NCI-H1694 (cell line): ENCODE measurements at places on chromosomes 13 and 19.

GRCh38 chr19:15584541-15585115 is 30.4 kb upstream of the CYP4F8 start:
- DNase-seq, result peak; percentile 13

DNA sequence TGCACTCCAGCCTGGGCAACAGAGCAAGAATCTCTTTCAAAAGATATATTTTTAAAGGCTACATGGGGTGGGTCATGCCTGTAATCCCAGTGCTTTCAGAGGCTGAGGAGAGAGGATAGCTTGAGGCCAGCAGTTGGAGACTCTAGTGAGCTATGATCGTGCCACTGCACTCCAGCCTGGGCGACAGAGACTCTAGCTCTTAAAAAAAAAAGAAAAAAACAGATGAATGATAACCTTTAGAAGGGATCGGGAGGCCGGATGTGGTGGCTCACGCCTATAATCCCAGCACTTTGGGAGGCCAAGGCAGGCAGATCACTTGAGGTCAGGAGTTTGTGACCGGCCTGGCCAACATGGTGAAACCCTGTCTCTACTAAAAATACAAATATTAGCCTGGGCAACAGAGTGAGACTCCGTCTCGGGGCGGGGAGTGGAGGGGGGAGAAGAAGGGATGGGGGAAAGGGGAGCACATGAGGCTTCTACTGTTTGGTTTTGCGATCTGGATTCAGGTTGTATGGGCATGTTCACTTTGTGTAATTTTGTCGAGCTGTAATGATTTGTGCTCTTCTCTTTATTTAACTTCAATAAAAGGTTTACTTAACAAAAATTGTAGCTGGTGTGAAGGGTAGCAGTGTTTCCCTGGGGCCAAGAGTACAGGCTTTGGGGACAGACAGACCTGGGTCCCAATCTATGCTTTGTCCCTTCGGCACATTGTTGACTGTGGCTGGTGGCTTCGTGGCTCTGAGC is 1.1 kb upstream of the PSMC4 start:
- no peak for DNase-seq

- no peak for DNase-seq
Measured at GRCh38 chr13:80303225-80303811, 37.6 kb downstream of the SPRY2 start.

DNA sequence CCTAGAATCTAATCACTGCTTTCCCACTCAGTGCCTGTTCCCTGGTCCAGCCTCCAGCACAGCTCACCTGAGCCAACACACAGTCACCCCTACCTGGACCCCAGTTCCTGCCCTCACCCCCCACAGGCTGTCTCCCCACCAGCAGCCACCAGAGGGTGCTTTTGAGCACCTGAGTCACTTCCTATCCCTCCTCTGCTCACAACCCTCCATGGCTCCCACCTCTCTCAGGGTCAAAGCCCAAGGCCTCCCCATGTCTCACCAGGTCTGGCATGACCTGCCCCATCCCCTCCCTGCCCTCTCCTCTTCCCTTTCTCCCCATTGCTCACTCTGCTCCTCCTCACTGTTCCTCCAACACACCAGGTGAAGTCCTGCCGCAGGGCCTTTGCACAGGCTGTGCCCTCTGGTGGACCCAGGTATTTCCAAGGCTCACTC is 7.1 kb upstream of the DPP9 start:
- DNase-seq, result no peak

DNA sequence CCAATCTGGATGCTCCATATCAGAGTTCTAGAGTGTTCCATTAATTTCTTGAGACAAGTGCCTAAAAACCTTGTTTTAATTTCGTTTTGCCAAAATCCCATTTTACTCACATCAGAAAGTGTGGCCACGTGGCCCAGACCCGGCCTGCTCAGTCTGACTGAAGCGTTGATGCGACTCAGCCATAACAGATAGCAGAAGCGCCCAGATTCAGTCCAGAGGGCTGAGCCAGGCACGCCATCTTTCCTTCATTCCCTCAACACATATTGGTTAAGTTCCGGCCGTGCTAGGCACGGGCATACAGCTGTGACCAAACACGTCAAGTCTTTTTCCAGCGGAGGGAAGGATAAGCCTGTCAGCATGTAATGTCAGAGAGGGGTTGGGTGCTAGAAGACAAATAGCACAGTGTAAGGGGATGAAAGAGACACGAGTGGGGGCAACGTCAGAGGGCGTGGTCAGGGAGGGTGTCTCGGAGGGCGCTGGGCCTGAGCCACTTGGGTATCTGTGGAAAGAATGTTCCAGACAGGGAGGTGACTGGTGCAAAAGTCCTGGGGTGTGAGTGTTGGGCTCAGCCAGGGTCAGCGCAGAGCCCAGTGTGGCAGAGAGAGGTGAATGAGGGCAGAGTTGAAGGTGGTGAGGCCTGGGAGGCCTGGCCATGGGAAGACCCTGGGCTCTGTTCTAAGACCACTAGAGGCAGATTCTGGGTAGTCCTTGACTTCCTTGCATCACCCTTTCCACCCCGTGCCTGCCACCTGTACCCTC is 3.1 kb downstream of the F10 start:
- no peak for DNase-seq

DNA sequence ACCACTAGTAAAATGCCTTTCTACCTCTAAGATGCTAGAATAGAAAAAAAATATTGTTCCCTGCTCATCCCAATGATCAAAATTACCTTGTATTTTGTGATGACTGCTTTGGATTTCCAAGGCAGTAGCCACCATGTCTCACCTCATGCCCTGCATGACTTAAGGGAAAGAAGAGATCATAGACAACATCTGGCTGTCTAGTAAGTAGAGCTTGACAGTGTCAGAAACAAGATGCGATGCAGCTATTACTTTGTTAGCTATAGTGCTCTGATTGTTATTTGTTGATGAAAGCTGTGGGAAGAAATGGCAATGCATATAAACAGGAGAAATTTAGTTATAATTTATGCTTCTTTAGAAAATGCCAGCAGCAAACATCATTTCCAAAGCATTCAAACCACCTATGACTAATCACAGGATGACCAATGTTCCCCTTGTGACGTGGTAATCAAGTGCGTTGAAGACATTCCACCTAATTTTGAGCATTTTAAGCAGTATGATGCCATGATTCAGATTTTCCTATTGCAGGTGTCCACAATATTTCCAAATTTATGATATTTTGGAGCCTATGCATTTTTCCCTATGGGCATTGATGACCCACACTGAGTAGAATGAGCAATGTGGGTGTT is 308.3 kb downstream of the KCNRG start:
- DNase-seq, result no peak

DNA sequence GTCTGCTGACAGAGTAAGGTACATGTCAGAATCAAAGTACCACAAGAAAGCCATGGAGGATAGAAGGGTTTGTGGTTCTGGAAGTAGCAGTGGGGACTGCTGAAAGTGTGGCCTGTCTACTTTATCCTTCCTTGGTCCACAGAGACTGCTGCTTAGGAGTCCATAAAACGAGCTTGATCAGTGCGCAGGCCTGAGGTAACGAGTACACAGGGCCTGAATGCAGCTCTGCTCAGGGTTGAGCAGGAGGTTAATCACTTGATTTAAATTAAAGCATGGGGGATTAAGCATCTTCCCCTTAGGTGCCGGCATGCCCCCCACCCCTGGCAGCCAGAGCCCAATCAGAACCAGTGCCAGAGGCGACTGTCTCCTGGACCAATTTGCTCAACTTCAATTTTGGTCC is 34.9 kb upstream of the WASF3 start:
- no peak for DNase-seq

GRCh38 chr13:71274923-71275608 is 591.9 kb downstream of the DACH1 start:
- DNase-seq, result no peak

DNA sequence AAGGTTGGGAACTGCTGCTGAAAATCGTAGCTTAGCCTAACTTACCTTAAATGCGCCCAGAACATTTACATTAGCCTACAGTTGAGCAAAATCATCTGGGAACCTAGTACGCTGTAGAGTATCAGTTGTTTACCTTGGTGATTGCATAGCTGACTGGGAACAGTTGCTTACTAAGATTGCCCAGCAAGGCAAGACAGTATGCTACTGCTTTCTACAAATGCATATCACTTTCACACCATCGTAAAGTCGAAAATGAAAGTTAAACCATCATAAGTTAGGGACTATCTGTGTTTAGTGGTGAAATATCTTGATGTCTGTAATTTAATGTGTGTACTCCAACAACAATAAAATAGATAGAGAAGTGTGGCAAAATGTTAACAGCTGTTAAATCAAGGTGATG is 1670.6 kb upstream of the PCDH20 start:
- DNase-seq, result no peak

DNA sequence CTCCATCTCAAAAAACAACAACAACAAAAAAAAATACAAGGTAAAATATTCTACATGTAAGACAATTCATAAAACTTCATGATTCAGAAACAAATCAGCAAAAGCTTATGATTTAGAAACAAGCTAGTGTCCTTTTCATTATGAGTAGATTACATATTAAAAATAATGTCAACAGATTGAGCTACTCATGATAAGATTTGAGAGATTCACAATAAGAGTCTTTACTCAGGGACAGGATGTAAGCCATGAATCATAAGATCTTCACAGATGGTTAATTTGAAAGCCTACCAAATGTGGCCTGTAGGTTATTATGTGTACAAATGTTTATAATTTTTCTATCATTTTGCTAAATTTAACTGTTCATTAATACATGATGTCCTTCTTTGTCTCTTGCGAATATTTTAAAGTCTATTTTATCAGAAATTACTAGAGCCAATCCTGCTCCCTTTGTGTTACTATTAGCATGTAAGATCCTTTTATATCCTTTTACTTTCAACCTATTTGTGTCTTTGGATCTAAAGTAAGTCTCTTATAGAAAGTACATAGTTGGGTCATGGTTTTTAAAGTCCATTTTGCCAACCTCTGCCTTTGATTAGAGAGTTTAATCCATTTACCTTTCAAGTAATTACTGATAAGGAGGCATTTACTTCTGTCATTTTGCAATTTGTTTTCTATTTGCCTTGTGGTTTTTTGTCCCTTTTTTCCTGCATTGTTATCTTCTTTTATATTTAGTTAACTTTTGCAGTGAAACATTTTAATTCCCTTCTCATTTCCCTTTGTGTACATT is 68.3 kb upstream of the RXFP2 start:
- DNase-seq, result no peak

- no peak for DNase-seq
Measured at GRCh38 chr13:33158816-33159215, 126.7 kb downstream of the STARD13 start.

DNA sequence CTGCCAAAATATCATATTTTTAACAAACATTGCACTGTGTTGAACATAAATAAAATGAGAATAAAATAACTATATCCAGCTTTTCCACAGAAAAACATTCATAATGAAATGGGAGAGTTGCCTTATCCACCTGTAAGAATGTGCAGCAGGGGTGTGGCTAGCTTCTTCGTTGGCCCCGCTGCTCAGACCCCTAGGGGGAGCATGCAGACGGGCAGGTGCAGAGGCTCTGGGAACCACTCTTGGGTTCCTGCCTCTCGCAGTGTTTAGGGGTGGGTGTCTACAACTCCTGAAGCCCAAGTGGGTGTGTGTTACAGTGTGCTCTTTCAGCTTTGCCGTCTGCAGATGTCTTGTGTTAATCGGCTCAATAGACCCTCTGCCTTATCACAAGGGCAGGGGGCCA is 121.7 kb downstream of the SLITRK5 start:
- no peak for DNase-seq

GRCh38 chr19:8209462-8210378 is 550 bp downstream of the CERS4 start:
- DNase-seq, result no peak

DNA sequence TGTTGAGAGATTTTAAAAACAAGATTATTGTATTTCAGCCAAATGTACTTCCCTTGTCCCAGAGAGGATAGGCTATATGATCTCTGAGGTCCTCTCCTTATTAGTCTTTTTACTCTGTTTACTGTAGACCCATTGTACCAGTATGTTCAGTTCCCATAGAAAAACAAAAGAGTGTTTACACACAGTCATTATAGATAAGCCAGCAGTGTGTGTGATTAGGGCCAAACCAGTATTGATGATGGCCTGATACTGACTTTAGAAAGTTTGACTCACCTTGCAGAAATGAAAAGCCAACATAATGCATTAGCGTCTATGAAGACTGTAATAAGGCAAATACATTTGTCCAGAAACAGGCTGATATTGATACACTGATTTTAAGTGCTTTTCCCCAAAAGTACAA is 6.2 kb downstream of the MTUS2 start:
- DNase-seq, result no peak

DNA sequence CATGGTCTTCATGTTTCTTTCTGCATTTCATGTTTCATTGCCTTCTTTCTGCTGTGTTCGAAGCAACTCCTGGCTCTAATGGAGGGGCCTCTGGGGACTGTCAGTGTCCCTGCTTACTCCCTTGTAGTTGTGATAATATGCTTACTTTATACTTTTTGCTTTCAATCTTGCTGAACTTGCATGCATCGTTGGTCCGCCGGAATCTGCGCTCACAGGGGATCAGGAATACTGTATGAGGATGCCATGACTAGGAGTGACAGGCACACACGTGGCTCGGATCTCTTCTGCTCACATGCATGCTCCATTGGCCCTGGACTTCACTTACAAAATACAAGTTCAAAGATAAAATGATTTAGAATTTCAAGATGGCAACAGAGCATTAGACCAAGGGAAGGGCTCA is 108.8 kb downstream of the SIPA1L3 start:
- no peak for DNase-seq

GRCh38 chr13:110341445-110342244 is 34.6 kb downstream of the COL4A2 start:
- DNase-seq, result no peak

GRCh38 chr13:113813749-113814434 is 50.0 kb downstream of the GAS6 start:
- DNase-seq, result no peak

- peak; percentile 85 for DNase-seq
Measured at GRCh38 chr13:40206241-40207000, 460.0 kb downstream of the FOXO1 start.

- no peak for DNase-seq
Measured at GRCh38 chr19:4403005-4403761, 743 bp downstream of the CHAF1A start.

DNA sequence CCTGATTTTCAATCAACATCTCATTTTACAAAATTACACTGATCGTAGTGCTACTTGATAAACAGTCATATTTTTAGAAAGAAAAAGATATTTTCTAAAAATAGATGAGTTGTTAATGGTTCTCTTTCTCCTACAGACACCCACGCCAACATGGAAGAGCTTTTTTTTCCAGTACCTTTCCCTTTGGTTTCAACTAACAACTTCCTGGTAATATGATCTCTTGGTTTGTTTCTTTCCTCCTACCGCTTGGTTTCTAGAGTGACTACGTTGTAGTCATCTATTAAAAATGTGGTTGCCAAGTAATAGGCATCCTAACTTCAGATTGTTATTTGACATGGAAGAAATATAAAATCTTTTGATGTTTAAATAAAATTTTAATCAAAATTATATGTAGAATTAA is 189.0 kb downstream of the LACC1 start:
- no peak for DNase-seq

DNA sequence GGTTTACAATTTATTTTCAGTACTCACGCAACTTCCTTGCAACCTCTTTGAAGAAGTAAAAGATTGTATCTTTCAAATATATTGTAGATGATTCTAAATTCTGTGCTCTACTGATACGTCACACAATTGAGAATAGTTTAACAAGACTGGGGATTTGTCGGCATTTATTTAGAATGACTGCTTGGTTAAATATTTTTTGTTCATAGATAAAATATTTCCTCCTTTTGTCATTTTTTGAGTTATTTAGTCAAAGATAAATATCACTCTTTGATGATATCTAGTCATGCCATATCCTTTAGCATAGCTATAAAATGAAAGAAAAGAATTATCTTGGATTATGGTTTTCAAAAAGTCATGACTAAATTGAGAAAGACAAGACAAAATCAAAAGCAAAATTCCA is 2747.8 kb downstream of the PCDH9 start:
- DNase-seq, result no peak

- DNase-seq, result no peak
Measured at GRCh38 chr19:4327252-4327876, 11.3 kb downstream of the STAP2 start.
